ENCODE measurements at places on chromosomes 4 and X.

GRCh38 chr4:173410079-173410478 is 11.2 kb upstream of the SCRG1 start:
- no peaks in the 10 kb centered on the region for H3K4me1 ChIP-seq
- H3K4me3 ChIP-seq: no peak overlapping the region
- DNase-seq: no peak
- no peaks in the 10 kb centered on the region for H3K36me3 ChIP-seq
- no peak overlapping the region for H3K27ac ChIP-seq

DNA sequence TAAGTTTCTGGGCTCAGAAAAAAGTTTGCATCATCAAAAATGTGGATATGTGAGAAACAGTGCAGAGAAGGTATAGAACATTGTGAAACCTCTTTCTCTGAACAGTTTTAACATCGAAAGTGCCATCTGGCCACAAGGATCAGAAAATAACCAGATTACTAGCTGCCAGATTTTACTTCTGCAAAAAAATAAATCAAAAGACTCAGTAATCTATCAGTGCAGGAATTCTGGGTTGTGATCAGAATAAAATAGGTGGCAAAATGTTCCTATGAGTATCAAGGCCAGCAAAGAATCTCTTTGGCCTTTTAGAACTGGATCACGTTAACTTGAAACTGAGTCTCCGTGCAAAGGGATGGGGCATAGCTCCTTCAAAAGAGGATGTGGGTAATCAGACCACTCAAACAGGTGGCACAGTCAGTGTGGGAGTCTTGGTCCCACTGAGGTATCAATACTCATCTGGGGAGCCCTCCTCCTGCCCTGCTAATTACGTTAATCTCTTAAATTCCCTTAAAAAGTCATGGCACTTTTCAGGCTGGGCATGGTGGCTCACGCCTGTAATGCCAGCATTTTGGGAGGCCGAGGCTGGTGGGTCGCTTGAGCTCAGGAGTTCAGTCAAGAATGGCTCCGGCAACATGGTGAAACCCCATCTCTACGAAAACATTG is 26.7 kb upstream of the RBM47 start:
- H3K4me1 ChIP-seq: no peaks in the 10 kb centered on the region
- DNase-seq: no peak
- H3K36me3 ChIP-seq: no peaks in the 10 kb centered on the region
- no peak overlapping the region for H3K4me3 ChIP-seq

- no peak overlapping the region for H3K4me3 ChIP-seq
- peaks cover 3% of the 10 kb centered on the region for H3K4me1 ChIP-seq
- H3K36me3 ChIP-seq: no peaks in the 10 kb centered on the region
- no peak for DNase-seq
- no peak overlapping the region for H3K27ac ChIP-seq
Measured at GRCh38 chr4:176226736-176227135, 31.4 kb upstream of the SPATA4 start.

DNA sequence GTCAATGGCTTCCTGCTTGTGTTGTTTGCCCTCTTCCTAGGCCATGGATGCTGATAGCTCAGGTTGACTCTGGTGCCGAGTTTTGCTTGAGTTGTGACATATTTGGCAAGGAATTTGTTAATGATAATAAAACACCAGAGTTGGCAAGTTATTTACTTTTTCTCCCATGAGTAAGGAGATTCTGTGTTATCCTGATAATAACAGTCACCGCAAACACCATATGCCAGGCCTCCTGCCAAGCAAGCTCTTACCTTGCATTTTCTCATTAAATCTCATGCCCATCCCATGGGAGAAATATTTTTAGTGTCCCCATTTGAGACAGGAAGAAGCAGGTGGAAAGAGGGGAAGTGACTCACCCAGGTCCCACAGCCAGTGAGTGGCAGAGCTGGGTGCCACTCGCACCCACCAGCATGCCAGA is 67.4 kb upstream of the CLCN4 start:
- H3K36me3 ChIP-seq: no peaks in the 10 kb centered on the region
- H3K4me1 ChIP-seq: peaks cover 16% of the 10 kb centered on the region
- H3K4me3 ChIP-seq: no peak overlapping the region
- no peaks in the 10 kb centered on the region for H3K27me3 ChIP-seq

DNA sequence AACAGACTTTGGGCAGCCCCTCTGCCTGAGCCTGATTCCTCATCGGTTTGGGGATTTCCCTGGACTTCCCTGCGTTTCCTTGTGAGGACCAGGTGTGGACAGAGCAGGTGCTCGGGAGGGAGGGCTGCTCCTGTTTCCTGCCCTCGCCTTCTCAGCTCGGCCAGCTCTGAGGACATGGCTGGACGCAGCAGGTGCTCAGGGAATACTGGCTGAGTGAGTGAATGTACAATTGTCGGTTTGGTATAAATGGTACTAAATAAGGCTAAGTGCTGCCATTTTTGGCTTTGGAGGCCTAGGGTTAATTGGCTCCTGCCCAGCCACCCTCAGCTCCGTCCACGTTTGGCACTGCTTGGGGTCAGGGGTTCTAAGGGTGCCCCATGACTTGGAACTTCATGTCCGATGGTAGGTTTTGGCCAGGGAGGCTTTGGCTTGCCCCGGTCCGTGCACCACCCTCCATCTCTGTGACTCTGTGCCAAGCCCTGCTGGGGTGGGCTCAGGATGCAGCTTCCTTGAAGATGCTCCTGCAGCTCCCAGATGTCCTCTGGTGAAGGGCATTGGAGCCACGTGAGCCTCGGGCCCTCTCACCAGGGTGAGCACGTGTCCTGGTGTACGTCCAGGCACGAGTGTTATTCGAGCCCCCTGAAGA is 45.0 kb upstream of the NKX1-1 start:
- no peaks in the 10 kb centered on the region for H3K27me3 ChIP-seq
- H3K27ac ChIP-seq: no peak overlapping the region
- DNase-seq: no peak
- no peaks in the 10 kb centered on the region for H3K4me1 ChIP-seq

- peaks cover 28% of the 10 kb centered on the region for H3K27me3 ChIP-seq
- peaks cover 15% of the 10 kb centered on the region for H3K4me1 ChIP-seq
- no peak overlapping the region for H3K4me3 ChIP-seq
- no peak overlapping the region for H3K27ac ChIP-seq
- H3K36me3 ChIP-seq: no peaks in the 10 kb centered on the region
- no peak for DNase-seq
Measured at GRCh38 chr4:46386570-46386969, 3.4 kb downstream of the GABRA2 start.
